Cortex of kidney (tissue), 1 donor: ENCODE measurements at places on chromosomes 7 and 10.

- no peak for DNase-seq
These were observed 544.2 kb downstream of the CNTNAP2 start for GRCh38 chr7:146660839-146661238.

- no peak for DNase-seq
These were observed 57.6 kb downstream of the MMRN2 start for GRCh38 chr10:86899670-86900276.

GRCh38 chr10:49597426-49598163 lies 12.5 kb upstream of the SLC18A3 start:
- no peak for DNase-seq

DNA sequence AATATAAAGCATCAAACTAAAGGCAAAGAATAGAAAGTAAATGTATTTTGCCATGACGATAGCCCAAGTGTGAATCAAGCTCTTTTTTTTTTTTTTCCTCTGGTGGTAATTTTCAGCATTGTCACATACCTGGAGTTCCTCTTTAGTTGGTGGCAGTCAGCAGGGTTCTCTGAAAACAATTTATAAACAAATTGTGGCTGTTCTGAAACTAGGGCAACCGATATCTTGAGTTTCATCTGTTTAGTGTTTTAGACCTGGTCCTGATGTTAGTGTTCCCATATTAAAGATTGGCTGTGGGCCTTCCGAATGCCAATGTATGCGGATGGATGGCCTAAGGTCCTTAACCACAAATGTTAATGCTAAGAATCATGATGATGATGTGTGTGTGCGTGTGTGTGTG lies 713.1 kb downstream of the GATA3 start:
- no peak for DNase-seq

- no peak for DNase-seq
These were observed 110.4 kb downstream of the HIPK2 start for GRCh38 chr7:139667377-139667776.

- no peak for DNase-seq
These were observed 22.9 kb downstream of the IKZF1 start for GRCh38 chr7:50327443-50327842.
